Smooth muscle cell of the brain vasculature (primary cell): ENCODE measurements at places on chromosomes 4 and X.

- DNase-seq, result peak; percentile 91
Measured at GRCh38 chr4:23934915-23935314, 45.1 kb upstream of the PPARGC1A start.

DNA sequence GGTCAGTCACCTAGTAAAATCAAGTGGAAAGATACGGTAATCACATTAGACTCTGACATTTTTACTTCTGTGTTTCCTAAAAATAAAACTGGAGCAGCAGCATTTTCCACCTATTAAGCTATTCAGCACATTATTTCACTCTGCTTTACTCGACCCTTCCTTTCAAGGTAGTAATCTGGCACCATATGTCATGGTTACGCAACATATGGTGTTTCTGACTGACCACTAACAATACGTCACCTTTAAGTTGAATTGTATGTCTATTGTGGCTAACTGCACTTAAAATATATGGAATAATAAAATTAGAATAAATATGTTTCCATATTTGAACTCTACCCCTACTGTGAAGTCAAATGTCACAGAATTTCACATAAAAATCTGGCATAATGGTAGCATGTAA is 168.8 kb downstream of the CDS1 start:
- no peak for DNase-seq

DNA sequence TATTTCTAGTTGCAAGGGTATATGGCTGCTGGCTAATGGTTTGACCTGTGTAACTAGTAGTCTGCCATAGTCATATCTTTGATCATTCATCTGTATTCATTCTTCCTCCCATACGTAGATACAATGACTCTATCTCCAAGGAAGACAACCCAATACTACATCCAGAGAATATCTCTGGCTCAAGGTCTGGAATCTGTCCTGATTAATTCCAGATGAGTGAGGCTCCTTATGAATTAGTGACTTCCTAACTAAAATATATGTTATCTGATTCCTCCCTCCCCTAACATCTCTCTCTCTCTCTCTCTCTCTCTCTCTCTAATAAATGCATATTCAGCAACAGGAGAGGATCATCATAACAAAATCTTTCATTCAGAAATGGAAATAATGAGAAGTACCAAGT is 641.5 kb downstream of the FAT4 start:
- no peak for DNase-seq

DNA sequence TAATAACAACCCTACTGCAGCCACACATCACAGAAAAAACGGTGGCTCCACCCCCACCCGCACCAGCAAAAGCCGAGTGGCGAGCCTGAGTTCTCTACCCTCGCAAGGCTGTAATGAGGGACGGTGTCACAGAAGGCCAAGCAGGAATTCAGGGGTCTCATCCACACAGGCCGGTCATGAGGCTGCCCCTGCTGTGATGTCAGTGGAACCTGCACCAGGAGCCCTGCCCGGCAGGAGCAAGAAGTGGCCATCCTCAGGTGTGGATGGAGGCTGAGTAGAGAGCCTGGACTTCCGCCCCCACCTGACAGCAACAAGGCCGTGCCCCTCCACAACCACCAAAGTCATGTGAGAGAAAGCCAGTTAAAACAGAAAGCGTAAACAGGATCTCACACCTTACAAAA is 20.6 kb downstream of the LYAR start:
- no peak for DNase-seq

DNA sequence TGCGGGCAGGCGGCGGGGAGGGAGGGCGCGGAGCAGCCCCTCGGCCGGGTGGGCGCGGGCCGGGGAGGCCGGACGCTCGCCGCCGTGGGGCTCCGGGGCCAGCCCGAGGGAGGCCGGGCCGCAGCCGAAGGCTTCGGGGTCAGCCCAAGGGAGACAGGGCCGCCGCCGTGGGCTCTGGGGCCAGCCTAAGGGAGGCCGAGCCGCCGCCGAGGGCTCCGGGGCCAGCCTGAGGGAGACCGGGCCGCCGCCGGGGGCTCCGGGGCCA is 251 bp downstream of the KIAA0232 start:
- DNase-seq, result no peak

DNA sequence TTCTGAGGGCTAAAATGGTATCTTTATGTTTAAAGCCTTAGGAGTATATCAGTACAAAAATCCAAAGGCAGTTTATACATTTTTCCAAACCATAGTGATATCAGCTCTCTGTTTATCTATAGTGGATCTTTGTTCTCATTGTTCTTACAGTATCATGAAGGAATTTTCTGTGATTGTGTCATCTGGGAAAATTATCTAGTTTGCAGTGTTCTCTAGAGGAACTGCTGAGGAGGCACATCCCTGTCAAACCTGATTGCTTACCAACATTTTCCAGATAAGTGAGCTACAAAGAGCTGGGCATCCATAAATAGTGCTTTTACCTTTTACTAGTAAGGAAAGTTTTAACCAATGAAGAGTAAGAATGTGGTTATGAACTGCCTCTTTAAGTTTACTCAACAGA is 44.9 kb upstream of the SLC25A31 start:
- DNase-seq, result no peak

DNA sequence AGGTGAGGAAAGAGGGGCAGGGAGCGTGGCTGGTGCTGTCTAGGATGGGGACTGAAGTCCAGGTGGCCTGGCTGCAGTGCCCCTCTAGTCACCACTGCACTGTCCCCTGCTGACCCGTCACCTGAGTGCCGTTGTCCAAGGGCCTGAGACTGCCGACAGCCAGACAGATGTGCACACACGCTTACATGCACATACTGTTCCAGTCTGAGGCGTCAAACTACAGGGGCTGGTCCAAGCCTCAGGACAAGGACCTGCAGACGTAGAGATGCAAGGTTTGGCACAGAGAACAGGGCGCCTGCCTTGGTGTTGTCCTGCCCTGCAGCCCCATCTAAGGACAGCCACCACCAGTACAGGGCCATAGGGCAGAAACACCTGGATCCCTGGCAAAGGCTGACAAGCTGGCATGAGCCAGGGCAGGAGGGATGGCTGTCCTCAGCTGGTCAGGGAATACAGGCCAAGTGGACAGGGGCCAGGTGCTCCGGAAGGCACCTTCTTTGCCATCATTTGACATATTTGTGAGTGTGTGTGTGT is 1.7 kb downstream of the SLC2A9 start:
- DNase-seq, result no peak
